ENCODE measurements at places on chromosomes 7 and 10.

DNA sequence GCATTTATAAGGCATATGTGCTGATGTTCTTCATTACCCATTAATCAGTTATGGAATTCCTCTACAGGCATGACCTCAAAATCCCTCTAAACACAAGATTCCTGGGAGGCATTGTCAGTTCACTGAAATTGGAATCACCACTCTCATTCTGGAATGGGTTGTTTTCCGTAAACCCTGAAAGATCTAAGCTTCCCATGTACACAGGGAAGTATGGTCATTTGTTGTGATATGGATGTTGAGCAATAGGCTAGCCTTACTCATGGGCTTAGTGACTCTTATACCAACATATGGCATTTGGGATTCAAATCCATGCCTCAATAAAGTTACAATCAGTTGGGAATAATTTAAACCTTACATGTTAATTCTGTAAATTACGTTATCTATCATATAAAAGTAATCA, 258.0 kb downstream of the XPNPEP1 start:
- DNase-seq = no peak

GRCh38 chr7:135233570-135233969, at the start of gene STRA8:
Gene STRA8 (plus strand): TSS chr7:135233838. CDS start chr7:135240525, 6,687 bp downstream.
- no peak for DNase-seq

DNA sequence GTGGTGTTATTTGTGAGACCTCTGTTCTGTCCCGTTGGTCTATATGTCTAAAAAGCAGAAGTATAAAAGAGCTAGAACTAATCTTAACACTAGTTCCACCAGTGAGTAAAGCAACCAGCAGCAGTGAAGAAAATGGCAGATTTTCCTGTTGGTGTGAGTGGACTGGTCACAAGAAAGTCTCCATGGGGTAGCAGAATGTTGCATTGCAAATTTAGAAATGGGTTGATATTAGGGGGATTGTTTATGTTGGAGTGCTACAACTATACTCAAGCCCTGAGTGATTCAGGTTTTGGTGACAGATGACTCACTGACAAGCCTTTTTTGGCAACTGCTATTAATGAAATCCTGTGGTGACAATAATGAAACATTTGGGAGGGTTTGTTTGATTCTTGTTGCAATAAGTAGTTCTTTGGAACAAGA, 5.6 kb downstream of the AVL9 start:
- no peak for DNase-seq

DNA sequence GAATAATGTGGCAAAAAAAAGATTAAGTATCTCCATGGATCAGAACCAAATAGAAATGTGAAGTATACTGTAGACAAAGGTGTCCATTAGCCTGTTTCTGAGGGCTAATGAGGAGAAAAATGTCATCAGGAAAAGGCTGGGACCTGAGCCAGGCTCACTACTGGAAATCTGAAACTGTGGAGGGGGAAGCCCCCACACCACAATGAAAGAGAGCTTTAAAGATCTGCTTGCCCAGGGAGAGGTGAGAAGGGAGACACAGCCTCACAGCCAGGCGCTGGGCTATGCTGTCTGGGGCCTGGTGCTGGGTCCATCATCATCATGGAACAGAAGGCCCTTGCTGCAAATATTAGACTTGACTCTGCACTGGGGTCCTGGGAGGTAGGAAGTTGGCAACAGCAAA, 90.4 kb downstream of the OSBPL3 start:
- no peak for DNase-seq

GRCh38 chr10:5482016-5482415, 17.4 kb downstream of the CALML5 start:
- DNase-seq = no peak

GRCh38 chr10:1128115-1128514, 71.9 kb downstream of the WDR37 start:
- no peak for DNase-seq

DNA sequence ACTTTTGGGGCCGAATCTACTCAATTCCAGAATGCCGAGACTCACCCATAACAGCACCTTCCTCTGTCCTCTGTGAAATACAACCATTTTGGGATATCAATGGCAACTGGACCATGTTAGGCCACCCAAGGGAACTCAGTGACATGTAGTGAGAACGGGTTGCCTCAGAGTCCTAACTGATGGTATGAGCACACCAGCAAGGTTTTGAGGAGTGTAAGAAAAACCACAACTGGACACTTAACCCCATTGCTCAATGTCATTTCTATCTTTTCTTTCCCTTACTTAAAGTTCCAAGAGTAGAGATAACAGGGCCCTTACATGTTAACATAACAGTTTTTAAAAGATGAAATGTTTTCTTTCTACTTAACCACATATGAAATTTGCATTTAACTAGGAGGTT, 67.1 kb downstream of the TNS3 start:
- DNase-seq = no peak

- DNase-seq = no peak
Observed at GRCh38 chr10:48243487-48243886, 31.0 kb downstream of the FRMPD2 start.
